ENCODE measurements at places on chromosomes 1 and 21. TPM values are rescaled to one million over a fixed set of nuclear protein-coding genes. Genes with fewer than 3 reads are reported as not detected.

Gene S100A14
- total RNA-seq = 82.1 TPM

DNA sequence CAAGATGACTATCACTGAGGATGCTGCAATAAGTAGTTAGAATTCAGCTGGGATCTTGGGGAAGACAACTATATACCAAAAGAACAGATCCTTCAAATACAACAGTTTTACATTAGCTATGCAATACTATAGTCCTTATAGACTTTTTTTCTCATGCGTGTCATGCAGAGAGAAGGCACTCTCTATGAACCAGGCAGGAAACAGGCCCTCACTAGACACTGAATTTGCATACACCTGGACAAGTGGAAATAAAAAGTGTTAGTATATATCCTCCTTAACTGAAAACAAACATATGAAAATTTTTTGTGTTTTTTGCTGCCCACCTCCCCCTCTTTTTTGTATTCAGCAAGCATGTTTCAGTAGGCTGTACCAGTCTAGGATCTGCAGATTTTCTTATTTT, 29.9 kb downstream of the TMCO1 start:
- H3K27me3 ChIP-seq = no peaks in the 10 kb centered on the region
- no peak for ATAC-seq
- H3K27ac ChIP-seq = no peak overlapping the region
- no peaks in the 10 kb centered on the region for H3K4me1 ChIP-seq
- H3K36me3 ChIP-seq = peaks cover 88% of the 10 kb centered on the region
- H3K4me3 ChIP-seq = no peak overlapping the region

DNA sequence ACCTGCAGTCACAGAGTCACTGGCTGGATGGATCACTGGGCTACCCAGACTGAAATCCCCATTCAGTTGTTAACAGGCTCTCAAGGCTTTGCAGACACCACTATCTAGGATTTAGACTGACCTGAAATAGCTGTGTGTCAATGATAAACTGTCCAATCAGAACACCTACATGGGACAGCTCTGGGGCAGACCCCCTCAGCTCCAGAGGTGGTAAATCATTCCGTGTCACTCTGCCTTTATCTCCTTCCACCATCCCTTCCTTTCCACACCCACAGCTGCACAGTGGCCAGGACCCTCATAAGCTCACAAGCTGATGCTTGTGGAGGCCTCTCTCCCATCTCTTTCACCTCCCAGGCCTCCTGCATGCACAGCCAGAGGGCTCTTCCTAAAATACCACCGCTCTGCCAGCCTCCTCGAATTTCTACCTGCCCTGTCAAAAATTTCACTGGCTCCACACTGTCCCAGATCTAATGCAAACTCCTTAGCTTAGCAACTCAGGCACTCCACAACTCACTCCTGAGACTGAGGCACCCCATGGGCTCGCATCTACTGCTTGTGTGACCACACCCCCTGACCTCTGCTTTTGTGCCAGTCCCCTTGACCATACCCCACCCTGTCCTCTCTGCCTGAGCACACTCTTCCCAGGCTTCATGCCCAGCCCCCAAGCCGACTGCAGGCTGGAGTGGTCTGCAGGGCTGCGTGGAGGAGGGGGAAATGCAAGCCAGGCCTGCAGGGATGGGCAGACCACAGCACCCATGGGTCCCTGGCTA, 5.8 kb downstream of the CAPZB start:
- peak overlapping the region; percentile 99 for H3K27ac ChIP-seq
- no peaks in the 10 kb centered on the region for H3K36me3 ChIP-seq

- no peak overlapping the region for H3K27ac ChIP-seq
- no peak for ATAC-seq
- H3K4me1 ChIP-seq = no peaks in the 10 kb centered on the region
- H3K36me3 ChIP-seq = no peaks in the 10 kb centered on the region
- H3K27me3 ChIP-seq = peaks cover 76% of the 10 kb centered on the region
These were observed 148.6 kb upstream of the ZC3H12A start for GRCh38 chr1:37325509-37326437.

GRCh38 chr1:84433258-84434080, 35.2 kb downstream of the DNASE2B start:
- peak; percentile 69 for ATAC-seq
- H3K27ac ChIP-seq = no peak overlapping the region
- no peaks in the 10 kb centered on the region for H3K36me3 ChIP-seq
- peaks cover 9% of the 10 kb centered on the region for H3K4me1 ChIP-seq
- no peaks in the 10 kb centered on the region for H3K27me3 ChIP-seq
- H3K4me3 ChIP-seq = peak overlapping the region; percentile 25

DNA sequence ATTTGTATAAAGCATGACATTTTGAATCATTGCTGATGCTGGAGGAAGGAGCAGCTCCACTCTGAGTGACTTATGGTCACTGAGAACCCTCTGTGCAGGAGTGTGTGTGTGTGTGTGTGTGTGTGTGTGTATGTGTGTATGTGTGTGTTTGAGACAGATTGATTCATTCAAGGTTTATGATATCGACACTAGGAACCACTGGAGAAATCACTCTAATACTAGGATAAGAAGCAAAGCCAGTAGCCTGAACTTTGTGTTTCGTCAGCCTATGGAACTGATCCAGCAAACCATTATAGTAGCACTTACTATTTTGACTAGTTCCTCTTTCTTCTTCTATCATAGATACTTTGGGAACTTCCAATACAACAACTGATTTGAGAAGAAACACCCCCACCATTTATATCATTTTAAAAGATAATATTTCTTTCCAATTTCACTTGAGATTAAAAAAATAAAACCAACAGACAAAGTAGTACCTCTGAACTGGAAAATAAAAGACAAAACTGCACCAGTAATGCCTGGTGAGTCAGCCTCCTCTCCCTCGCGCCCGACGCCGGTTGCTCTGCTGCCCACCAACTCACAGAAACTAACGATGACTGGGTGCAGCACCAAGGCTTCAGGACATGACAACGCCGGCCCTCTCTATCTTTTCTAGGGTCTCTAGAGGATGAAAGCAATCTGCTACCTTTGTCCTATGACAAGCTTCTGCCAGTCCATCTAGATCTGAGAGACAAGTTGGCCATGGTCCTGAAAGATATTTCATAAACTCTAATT, 20.9 kb downstream of the SLAMF1 start:
- no peak for ATAC-seq
- no peaks in the 10 kb centered on the region for H3K4me1 ChIP-seq
- no peaks in the 10 kb centered on the region for H3K36me3 ChIP-seq
- H3K4me3 ChIP-seq = no peak overlapping the region

DNA sequence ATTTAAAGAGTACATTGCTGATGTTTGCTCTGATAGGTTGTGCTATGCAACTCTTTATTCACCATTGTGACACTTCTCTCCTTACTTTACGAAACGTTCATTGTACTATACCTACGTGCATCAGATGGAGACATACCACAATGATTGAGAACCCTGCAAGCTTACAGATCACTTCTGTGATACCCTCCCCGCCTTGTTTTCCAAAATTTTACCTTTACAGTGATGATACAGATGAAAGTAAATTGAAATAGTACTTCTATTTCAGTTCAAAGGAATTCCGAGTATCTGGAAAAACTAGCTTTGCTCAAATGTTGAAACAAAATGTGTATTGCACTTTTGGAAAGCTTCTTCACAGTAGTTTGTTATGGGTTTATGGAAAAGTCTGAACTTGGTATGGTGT, 3.3 kb downstream of the OR14K1 start:
- no peaks in the 10 kb centered on the region for H3K4me1 ChIP-seq
- no peak for ATAC-seq
- no peak overlapping the region for H3K4me3 ChIP-seq
- no peak overlapping the region for H3K27ac ChIP-seq
- no peaks in the 10 kb centered on the region for H3K36me3 ChIP-seq

Measured in gastroesophageal sphincter (tissue), 4 donors.